ENCODE measurements at places on chromosomes 2 and 18.

GRCh38 chr2:73850009-73850408 is 21.2 kb downstream of the STAMBP start:
- no peak for DNase-seq

DNA sequence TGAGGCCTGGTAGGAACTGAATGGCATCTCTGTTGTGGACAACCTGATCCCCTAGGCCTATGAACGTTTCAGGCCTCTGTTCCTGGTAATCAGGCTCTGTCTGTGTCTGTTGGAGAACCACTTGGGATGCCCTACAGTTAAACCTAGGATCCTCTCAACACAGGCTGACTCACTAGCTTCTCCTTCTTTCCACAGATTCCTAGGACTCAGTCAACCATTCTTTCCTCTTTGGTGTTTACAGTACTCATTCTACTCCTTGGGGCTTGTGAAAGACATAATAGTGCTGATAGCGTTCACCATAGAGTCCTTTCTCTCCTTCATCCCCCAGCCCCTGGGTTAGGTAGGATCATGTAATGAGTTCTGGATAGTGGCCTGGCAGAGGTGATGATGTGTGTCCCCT is 544.3 kb downstream of the METTL4 start:
- no peak for DNase-seq

GRCh38 chr2:7167801-7168411 is 250.7 kb downstream of the RNF144A start:
- no peak for DNase-seq

DNA sequence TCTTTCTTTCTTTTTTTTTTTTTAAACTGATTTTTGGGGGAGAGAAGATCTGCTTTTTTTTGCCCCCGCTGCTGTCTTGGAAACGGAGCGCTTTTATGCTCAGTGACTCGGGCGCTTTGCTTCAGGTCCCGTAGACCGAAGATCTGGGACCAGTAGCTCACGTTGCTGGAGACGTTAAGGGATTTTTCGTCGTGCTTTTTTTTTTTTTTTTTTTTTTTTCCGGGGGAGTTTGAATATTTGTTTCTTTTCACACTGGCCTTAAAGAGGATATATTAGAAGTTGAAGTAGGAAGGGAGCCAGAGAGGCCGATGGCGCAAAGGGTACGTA is 587 bp downstream of the MEIS1 start:
- DNase-seq = no peak
